NAMALWA (cell line): ENCODE measurements at places on chromosomes 5 and 9.

GRCh38 chr5:128426090-128426534, 111.9 kb downstream of the FBN2 start:
- DNase-seq: no peak

DNA sequence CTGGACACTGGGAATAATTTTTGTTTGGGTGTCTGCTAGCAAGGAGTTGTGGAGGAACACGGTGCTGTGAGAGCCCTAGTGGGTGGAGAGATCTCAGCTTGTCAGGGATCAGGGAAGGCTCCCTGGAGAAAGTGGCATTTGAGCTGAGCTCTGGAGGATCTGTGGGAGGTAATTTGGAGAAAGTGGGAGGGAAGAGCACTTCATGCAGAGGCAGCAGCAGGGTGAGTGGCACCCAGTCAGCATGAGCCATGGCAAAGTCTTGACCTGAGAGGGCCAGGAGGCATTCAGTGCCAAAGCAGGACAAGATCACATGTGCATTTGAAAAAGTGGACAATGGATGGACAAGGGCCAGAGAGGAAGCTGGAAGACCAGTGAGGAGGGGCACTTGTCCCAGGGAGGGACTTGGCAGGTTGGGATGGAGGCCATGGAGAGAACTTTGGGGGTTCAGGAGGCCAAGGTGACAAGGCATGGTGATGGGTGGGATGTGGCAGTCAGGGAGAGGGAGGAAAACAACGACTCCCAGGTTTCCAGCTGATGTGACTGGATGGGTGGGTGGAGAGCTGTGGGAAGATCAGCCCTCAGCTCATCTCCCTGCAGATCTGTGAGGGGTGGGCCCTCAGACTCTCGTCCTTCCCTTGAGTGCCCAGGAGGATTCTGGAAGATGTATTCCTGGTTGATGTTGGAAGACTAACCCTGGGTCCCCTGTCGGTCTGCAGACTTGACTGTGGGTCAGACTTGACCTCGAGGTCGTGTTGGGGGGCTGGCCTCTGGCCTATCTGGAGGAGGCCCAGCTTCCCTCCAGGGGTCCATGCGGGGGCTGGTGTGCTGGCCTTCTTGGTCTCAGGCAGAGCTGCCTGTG, 68.9 kb upstream of the PITX1 start:
- no peak for DNase-seq

DNA sequence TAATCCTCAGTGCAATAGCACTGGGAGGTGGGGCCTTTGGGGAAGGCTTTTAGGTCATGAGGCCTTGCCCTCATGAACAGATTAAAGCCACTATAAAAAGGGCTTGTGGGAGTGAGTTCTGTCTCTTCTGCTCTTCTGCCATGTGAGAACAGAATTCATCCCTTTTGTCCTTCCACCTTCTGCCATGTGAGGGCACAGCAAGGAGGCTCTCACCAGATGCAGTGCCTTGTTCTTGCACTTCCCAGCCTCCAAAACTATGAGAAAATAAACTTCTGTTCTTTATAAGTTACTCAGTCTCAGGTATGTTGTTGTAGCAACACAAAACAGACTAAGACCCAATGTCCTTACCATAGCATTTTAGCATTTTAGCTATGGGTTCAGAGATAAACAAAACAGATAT, 81.7 kb upstream of the CPLX2 start:
- no peak for DNase-seq

- DNase-seq: no peak
These were observed 105.6 kb downstream of the PPP2R2B start for GRCh38 chr5:146772881-146773466.

GRCh38 chr9:37030611-37030939, 3.5 kb downstream of the PAX5 start:
- DNase-seq: peak; percentile 86

DNA sequence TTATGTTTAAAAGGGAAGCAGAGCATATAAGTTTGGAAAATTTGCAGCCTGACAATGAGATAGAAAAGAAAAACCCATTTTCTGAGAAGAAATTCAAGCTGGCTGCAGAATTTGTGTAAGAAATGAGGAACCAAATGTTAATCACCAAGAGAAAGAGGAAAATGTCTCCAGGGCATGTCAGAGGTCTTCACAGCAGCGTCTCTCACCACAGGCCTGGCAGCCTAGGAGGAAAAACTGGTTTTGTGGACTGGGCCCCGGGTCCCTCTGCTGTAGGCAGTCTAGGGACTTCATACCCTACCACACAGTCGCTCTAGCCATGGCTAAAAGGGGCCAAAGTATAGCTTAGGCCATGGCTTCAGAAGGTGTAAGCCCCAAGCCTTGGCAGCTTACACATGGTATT, 32.1 kb upstream of the HSD17B4 start:
- no peak for DNase-seq
